Stimulated activated CD4-positive, alpha-beta T cell treated with anti-CD3 and anti-CD28 coated beads, Interleukin-12 subunit alpha, Interleukin-12 subunit beta, amount 100 ng/mL, for 48 hours (primary cell): ENCODE measurements at places on chromosomes 1 and 21.

DNA sequence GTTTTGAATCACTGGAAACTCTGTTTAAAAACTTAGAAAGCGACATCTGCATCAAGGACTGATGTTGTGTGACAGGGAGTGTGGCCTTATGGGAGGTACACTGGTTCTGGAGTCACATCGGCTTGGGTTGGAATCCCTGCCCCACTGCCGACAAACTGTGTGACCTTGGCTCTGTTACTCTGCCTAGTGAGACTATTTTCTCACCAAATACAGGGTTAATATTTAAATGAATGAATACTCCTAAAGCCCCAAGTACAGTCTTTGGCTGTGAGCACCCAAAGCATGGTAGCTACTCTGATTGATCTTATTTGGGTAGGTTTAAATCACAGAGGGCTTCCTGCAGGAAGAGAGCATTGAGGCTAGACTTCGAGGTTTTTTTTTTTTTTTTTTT lies 102.0 kb downstream of the ACTL8 start:
- DNase-seq, result no peak

DNA sequence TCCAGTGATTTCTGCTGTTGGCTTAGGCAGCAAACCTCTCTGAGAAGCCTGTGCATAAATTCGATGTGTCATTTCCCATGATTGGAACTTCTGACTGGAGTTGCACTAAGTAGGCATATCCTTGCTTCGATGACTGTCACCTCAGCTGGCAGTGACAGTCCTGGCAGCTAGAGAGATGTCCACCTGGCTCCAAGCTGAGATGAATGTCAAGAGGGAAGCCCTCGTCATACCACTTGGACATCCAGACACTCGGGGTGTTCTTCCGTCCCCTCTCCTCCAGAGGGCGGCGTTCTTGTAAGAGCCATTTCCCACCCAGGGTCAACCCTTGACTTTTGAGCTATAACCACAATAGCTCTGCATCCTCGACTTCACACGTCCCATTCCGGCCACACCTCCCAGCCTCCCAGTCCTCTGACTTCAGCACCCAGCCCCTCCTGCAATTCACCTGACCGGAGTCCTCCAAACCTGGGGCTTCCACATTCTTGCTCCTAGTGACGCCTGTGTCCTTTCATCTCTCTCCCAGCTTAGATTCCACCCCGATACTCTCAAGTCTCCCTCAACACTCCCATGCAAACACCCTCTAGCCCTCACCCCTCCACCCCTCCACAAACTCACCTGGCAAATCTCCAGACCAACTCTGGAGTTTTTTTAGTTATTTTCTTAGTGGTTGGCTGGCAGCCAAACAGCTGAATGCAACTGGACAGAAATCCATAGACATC lies 17.3 kb downstream of the CA6 start:
- no peak for DNase-seq

DNA sequence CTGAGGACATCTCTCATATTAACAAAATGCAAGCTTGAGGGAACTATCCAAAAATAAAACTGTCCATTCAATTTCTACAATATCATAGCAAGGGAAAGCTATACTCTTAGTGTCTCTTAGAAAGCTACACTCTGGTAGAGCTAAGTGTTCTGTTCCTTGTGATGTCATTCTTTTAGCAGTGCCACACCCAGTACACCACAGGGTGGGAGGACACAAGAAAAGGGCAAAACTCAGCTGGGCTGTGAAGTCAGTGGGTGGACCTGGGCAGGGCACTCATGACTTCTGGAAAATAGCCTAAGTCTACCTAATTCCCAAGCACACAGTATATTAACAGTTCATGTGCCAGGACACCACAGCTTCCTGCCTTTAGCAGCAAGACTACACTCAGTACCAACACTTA lies 42.2 kb upstream of the TNFSF4 start:
- DNase-seq, result no peak

DNA sequence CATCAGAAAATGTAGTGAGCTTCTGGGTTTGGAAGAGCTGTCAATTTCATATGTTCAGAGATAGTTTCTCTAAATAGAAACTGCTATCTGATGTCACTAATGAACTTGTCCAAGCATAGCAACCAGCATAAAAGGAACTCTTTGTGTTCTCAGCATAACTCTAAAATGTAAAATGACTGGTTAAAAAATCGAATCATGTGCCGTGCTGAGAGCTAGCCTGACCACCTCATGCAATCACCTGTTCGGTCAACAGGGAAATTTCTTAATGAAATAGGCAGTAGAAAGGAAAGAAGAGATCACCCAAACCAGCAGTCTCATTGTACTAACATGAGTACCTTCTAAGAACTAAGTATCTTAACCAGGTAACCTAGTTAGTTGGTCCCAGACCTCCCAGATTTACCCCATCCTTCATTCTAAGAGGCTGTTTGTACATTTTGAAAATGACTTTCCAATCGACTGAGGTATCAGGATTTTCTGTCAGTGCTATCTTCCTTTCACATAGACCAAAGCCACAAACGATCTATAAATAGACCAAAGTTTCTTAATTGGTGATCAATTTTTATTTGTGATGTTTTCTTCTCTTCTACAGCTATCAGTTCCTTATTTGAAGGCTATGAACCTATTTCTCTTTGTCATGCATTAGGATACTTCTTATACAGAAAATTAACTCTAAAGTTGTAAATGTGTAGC lies 147.3 kb downstream of the TLR5 start:
- DNase-seq, result no peak

DNA sequence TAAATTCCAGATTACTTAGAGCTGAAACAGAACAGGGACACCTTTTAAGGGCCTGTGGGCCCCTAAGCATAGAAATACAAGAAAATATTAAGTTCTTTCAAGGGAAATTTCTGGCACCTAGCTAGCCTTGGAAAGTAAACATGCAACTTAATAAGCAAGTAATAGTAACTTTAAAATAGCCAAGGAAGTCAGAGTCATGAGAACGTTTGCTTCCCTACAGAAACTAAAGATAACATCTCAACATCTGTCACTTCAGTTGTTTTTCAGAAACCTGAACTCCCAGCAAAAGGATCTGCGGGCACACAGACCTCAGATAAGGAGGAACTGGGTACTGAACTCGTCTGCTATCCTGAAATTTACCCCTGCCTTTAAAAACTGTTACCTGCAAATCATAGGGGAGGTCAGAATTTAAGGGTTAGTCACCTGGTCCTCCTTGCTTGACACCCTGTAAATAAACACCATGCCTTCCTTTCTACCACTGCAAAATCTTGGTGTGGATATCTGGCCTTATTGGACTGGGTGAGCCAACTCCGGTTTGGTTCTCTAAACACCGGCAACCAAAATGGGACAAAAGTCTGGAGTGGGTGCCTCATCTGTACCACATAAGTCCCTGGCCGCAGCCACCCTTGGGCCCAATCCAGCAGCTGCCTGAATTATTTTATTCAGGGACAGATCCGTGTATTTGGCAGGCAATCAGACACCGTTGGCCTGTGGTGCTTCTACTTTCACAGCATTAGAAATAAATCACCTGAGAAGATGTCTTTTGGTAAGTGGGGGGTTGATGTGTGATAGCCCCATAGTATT lies 27.9 kb downstream of the NRDC start:
- no peak for DNase-seq

DNA sequence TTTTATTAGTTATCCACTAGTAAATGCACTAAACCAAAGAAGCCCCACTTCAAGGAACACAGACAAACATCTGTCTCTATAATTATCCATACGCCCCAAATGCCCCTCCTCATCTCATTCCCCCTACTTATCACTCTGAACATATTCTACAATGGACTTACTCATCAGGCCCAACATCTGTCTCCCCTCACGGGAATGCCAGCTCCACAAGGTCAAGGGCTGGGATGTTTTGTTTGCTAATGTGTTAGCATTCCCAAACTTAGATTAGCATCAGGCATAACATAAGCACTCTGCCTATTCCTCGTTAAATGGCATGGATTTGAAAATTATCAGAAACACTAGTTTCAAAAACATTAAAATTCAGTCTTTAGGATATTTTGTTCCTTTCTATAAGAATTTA lies 279.5 kb downstream of the DSCAM start:
- DNase-seq, result no peak

DNA sequence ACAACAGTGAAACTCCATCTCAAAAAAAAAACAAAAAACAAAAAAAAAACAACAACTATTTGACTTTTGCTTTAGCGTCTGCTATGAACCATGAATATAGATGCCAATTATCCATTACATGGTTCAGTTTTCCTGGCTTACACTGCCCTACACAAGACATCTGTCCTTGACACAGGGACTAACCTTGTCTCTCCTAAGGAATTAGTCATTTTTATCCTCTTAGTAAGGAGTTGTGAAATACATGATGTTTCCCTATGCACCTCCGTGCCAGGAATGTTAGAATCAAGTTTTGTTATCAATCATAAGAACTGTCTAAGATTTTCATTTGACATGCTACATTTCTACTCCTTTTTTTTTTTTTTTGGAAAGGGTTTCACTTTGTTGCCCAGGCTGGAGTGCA lies 241.8 kb downstream of the KIF26B start:
- DNase-seq, result no peak

DNA sequence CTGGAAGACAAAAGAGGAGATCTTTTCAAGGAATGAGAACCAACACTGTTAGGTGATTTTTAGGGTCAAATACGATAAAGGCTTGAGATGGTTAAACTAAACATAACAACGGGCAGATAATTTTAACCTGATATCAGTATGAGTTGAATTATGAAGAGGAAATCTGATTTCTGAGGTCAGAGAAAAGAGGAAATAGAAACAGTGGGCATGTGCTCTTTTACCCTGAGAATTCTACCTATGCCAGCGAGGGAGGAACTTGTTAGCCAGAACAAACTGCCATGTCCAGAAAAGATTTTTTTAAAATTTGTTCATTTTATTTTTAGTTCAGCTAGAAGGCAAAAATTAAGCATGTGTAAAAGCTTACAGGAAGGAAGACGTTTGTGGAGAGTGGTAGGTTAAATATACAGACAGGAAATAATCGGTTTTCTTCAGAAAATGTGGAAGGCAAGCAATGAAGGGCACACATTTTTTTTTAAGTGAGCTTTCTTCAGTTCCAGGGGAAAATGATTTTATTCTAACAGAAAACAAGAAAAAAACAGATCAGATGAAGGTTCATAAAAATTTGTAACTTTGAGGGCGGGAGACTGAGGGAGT lies 1745.3 kb downstream of the MRPL39 start:
- DNase-seq, result no peak

GRCh38 chr1:184428604-184429003 lies 41.8 kb downstream of the C1orf21 start:
- no peak for DNase-seq

- no peak for DNase-seq
These were observed 56.3 kb upstream of the CNN3 start for GRCh38 chr1:94983171-94983739.

GRCh38 chr21:15241997-15242736 lies 177.4 kb upstream of the NRIP1 start:
- DNase-seq, result no peak

DNA sequence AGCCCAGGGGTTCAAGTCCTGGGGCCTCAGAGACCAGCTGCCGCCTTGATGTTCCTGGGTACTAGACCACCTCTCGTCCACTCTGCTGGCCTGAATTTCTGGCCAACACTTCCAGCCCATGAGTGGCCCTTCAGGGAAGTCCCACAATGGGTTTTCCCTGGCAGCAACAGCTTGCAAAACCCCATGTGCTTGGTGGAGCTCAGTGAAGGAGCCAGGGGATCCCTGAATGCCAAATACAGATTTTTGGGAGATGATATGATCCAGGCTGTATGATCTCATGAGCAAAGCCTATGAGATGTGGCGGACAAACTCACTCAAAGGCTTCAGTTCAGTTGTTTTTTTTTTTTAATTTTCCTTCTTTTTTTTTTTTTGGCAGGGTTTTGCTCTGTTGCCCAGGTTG lies 9.6 kb upstream of the RASSF5 start:
- no peak for DNase-seq

GRCh38 chr1:234973426-234974250 lies 155.0 kb downstream of the TOMM20 start:
- no peak for DNase-seq

- no peak for DNase-seq
These were observed 34.1 kb downstream of the EXTL2 start for GRCh38 chr1:100860397-100860991.

GRCh38 chr1:81832573-81832972 lies 31.8 kb downstream of the ADGRL2 start:
- DNase-seq, result no peak

GRCh38 chr1:181083842-181084605 lies 4.5 kb upstream of the IER5 start:
- peak; percentile 32 for DNase-seq

DNA sequence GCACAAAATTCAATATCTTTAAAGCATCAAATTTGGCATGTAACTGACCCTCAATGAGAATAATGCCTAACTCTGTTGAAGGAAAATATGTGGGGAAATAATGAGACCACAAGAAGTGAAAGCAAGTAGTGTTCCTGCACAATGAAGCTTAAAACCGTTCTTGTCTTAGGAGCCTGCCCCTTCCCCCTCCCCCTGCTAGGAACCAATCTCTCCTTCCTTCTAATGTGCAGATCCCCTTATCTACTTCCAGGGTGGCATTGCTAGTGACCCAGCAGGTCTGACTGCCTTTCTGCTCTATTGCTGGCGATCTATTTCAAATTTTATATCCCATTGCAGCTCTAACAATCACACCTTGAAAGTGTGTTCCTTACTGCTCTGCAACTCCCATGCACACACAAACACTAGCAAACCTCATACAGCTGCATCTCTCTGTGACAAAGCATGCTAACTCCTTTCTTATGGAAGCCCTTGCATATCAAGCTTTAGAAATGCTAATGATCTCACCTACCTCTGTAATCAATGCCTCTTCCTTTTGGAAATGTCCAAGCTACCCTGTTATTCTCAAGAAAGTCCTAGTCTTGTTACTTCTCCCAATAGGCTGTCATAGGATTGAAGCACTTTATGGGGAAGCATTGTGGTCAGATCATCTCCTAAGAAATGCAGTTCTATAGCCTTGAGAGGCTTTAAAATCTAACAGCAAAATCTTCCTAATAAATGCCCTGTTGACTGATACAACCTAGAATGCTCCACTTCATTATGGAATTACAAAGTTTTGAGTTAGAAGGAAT lies 26.5 kb downstream of the BCL9 start:
- DNase-seq, result no peak

GRCh38 chr1:40625476-40626382 lies 39.8 kb downstream of the RIMS3 start:
- DNase-seq, result no peak

- no peak for DNase-seq
These were observed 1397.6 kb upstream of the B3GALT2 start for GRCh38 chr1:194584052-194584451.

GRCh38 chr1:15236321-15236721 lies 10.7 kb upstream of the FHAD1 start:
- DNase-seq, result no peak

DNA sequence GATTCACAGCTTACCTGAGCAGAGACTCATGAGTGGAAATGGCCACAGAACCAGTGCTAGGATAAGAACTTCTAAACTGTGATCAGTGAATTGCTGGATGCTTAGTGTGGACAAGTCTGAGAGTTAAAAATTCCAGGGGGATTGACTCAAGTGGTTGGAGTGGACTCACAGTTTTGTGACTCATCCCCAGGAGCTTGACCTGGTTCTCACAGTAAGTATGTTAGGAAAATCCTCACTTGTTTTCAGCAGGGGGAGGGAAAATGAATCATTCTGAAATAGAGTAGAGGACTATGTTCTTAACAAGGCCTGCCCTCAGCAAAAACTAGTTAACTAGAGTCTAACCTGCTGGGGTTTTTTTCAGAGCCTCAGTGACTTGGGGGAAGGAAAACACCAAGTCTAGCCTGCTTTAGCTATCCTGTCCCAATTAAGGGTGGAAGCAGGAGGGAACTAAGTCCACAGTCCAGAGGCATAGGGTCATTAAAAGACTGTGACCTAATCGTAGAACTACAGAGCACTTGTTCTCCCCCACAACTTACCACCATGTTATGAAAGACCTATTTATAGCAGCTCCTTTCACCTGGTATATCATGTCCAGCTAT lies 6.1 kb upstream of the CDC73 start:
- DNase-seq, result no peak

GRCh38 chr1:76871355-76871974 lies 4.2 kb downstream of the ST6GALNAC5 start:
- no peak for DNase-seq
